ENCODE measurements at places on chromosomes 13 and 19.

GRCh38 chr19:3073159-3073563 is 10.9 kb upstream of the TLE5 start:
- no peak for DNase-seq

- peak; percentile 96 for DNase-seq
Observed at GRCh38 chr19:17334414-17335409, at the start of gene ANO8. Gene ANO8, minus strand, starts transcription at chr19:17334855. Its CDS starts 185 bp downstream, at chr19:17334670.

- DNase-seq, result peak; percentile 23
Observed at GRCh38 chr13:40132249-40132648, 476.8 kb downstream of the COG6 start.

- no peak for DNase-seq
Observed at GRCh38 chr19:55959996-55960675, 12.5 kb downstream of the NLRP8 start.

DNA sequence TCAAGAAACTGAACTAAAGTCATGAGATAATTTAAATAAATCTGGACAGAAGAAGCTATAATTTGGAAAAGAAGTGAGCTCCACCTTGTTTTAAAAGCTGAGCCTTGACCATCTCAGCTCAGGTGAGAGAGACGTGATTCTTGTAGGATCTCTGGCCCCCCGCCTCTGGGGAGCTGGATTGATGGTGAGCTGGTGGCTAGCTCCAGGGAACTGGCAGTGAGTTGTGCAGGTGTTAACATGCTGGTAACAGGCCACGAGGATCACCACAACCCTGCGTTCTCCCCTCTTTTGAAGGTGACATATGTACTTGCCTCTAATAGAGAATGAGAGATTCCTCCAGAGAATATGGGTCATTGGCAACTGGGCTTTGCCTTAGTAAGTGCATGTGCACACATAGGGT is 485.1 kb downstream of the IRS2 start:
- no peak for DNase-seq

DNA sequence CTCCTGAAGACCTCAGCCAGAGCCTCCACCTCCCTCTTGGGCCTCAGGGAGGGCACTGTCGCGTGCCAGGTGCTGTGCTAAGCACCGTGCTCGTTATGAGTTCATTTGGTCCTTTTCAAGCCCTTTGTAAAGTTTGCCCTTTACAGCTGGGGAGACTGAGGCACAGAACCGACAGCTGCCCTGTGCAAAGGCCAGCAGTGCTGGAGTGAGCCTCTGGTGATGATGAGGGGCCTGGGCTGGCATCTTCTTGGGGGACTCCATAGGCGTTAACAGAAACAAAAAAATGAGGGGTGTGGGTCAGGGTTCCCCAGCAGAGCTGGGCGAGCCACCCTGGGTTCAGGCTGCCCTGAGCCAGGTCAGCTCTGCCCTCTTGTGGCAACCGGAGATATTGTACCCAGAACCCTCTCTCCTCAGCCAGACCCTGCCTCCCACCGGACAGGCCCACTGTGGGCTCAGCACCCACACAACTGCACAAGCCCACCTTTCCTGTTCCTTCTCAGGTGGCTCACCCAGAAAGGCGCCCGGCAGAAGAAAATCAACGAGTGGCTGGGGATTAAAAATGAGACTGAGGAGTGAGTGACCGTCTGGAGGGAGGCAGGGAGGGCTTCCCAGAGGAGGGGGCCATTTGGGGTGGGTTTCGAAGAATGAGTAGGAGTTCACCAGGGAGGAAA is 5.5 kb upstream of the IFI30 start:
- peak; percentile 66 for DNase-seq

DNA sequence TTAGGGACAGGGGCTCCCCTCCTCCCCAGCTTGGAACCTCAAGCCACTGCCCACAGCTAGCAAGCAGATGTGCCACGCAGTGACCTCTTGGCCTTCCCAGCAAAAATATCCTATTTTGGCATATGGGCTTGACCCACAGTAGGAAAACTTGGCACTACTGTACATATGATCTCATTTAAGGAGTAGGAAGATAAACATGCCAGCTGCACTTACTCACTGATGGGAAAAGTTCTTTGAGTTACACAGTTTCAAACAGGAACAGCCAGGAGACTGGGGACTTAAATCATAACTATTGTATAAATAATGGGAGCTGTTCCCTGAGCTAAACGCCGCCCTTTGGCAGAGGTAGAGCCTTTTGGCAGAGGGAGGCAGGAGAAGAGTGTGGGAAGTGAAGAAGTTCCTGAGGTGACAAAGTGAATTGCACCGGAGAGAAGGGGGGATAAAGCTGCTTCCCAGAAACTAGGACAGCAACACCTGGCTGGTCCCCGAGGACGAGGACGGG is 6.1 kb downstream of the SACS start:
- DNase-seq, result no peak

DNA sequence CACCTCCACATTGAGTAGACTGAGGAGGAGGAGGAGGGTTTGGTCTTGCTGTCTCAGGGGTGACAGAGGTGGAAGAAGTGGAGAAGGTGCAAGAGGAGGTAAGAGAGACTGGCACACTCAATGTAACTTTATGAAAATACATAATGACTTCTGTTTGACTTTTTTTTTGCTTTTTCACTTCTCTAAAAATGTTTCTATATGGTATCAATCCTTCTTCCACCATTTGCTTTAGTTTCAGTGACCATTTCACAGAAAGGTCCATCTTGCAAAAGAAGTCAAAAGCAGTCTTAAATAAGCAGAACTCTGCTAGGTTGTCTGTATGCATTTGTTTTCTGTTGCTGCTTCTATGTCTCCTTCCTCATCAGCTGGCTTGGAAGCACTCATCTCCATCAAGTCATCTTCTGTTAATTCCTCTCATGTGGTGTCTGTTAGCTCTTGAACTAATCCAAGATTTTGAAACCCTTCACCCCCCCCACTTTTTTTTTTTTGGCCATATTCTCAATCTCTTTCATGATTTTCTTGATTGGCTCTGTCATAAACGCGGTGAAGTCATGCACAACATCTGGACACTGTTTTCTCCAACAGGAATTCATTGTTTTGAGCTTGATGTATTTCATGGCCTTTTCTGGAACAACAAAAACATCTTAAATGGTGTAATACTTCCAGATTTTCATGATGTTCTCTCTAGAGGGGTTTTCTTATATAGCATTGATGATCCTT is 80.8 kb downstream of the KL start:
- no peak for DNase-seq

GRCh38 chr13:40063703-40064102 is 408.2 kb downstream of the COG6 start:
- no peak for DNase-seq

DNA sequence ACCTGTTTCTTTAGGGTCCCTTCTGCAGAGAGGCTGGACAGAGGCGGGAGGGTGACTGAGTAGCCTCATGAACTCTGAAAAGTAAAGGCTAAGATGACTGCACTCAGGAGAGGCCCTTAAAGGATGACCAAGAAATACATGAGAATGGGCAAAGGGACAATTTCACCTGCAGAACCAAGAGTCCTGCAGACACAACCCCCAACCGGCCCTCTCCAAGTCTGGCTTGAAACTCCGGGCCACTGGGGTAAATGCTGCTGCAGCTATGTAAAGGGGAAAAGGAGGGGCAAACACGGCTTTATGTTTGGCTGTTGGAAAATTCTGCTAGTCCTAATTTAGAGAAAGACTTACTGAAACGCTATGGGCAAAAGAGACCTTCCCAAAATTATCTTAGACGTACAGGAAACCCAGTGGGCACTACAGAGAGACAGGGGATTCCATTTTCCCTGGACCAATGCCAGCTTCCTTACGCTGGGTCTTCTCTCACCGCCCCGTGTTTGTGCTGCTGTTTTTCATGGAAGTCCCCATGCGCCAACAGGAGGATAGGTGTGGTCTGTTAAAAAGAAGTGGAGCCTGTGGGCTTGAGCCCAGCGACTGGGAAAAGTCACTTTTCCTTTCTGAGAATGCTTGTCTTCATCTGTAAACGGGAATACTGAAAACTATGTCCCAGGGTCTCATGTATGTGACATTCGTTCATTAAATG is 10.6 kb downstream of the COL4A2 start:
- DNase-seq, result no peak

DNA sequence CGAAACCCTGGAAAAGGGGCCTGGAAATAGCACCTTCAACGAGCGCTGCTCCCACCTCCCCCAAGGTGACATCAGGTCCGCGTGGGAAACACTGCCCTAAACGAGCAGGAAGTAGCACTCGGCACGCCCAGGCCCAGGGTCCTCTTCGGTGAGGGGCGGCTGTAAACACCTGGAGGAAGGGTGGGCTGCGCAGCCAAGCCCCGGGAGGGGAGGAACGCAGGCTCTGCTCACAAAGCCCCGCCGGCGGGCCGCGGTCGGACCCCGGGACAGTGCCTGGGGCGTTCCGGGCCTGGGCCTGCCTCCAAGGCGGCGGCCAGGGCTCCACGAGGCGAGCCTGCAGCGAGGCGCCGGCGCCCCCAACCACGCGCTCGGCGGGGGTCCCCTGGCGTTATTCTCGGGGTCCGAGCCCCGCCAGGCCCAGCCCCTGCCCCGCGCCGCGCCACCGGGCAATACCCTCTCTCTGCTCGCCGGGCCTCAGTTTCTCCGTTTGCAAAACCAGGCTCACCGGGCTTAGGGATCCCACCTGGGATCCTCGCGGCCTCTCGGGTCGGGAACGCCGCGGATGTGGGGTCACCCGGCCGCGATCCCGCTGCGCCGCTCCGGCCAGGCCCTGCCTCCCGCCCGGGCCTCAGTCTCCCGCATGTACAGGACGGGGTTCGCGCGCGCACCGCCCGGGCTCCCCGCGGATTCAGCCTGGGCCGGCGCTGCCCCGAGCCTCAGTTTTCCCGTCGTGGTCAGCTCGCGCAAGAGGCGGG is 630 bp downstream of the RNF126 start:
- DNase-seq, result peak; percentile 78

DNA sequence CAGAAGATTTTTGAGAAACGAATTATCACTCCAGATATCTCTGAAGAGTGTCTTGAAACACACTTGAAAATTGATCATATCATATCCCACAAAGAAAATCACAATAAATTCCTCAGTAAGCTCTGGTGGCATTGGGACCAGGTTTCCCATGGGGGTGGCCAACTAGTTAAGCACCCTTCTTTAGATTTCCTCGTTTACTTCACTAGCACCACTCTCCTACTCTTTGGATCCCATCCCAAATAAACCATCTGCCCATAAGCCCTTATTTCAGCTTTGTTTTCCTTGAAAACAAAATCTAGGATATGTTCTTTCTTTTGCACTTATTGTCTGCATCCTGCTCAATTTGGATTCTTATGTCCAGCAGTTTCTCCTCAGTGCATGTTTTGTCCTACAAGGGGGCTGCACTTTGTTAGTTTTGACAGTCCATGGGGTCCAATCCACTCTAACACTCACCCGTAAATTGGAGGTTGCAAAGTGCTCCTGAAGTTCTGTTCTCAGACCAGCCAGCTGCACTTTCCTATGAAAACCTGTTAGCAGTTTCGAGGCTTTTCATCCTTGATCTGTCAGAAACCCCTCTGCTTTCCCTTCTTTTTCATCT is 40.3 kb upstream of the FAM124A start:
- no peak for DNase-seq

- no peak for DNase-seq
Observed at GRCh38 chr13:85930108-85930507, 130.9 kb upstream of the SLITRK6 start.

DNA sequence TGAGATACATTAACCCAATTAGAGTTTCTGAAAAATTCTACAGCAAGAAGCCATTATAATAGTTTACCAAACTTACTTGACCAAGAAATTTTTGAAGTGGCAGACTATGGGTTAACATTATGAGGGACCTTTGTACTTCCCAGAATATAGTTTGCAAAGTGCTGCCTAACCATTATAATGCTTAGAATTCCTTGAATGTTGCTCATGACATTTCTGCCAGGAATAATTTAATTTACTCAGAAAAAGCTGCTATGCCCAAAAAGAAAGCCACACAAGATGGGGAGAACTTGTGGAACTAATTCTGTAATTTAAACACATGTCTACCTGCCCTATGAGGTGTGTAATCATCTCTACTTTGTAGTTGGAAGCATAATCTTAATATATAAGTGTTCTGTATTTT is 58.1 kb upstream of the MYCBP2 start:
- no peak for DNase-seq

DNA sequence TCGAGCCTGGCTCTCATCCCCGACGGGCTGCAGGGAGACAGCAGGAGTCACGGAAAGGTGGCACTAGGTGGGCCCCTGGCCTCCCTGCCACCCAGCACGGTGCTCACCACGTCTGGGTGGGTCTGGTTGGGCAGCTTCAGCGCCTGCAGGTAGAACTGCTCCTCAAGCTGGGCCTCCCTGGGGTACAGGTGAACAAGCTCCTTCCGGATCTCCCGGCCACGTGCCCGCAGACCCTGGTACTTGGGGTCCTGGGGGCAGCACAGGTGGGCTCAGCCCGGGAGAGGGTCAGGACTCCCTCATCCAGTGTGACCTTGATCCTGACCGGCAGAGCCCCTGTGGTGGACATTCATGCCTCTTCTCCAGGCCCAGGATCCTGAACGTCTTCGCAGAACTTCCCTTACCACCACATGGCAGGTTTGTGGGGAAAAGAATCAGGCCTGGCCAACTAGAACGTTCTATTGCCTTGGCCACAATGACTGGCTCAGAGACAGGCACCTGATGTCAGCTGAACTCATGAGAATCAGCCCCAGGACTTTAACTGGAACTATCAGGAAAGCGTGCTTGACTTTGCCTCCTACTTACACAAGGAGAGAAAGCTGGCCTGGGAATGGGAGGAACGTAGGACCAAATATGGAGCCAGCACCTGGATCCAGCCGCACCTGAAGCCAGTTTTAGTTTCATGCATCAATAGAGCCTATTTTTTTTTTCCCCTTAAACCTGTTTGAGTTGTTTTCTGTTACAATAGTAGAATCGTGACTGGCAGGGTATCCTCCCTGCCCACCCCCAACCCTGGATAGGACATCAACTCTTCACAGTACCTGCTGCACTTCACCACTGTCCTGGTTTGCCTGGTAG is 8.9 kb downstream of the SARS2 start:
- no peak for DNase-seq

DNA sequence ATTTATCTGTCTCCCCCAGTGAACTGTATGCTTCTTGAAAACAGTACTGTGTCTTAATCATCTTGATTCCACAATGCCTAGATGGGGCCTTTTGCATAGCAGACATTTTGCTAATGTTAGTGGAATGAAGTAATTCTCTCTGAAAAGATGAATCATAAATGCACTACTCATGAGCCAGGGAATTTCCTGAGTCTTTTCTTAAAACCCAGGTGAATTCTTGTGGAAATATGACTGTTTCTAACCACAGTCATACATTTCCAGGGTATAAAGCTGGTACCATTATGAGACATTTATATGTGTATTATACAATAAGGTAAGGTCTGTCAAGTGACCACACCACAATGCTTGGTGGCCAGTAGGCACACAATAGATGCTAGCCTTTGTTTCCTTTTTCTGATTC is 5.5 kb upstream of the KCTD4 start:
- peak; percentile 24 for DNase-seq

DNA sequence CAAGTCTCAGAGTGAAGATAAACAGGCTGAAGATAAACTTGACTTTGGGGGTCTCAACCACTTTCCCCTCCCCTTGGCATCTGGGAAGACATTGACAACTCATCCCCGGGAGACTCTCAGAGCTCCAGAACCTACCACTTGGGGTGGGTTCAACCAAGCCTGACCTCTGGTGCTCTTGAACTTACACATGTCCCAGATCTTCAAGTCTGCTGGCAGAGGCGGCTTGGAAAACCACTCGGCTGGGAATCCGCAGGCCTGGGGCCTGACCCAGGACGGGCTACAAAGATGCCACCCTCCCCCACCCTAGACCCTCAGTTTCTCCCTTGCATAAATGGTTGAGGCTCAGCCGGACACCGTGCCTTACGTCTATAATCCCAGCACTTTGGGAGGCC is 512 bp downstream of the LRRC8E start:
- no peak for DNase-seq

GRCh38 chr19:577439-578392 is 5.3 kb downstream of the BSG start:
- DNase-seq, result no peak

GRCh38 chr13:41284512-41285288 is 21.3 kb upstream of the MTRF1 start:
- no peak for DNase-seq

Data from stimulated activated CD4-positive, alpha-beta T cell treated with anti-CD3 and anti-CD28 coated beads, Interleukin-4, amount 100 ng/mL, for 24 hours (primary cell).